CD4-positive, alpha-beta T cell (primary cell): ENCODE measurements at places on chromosomes 16 and 17.

DNA sequence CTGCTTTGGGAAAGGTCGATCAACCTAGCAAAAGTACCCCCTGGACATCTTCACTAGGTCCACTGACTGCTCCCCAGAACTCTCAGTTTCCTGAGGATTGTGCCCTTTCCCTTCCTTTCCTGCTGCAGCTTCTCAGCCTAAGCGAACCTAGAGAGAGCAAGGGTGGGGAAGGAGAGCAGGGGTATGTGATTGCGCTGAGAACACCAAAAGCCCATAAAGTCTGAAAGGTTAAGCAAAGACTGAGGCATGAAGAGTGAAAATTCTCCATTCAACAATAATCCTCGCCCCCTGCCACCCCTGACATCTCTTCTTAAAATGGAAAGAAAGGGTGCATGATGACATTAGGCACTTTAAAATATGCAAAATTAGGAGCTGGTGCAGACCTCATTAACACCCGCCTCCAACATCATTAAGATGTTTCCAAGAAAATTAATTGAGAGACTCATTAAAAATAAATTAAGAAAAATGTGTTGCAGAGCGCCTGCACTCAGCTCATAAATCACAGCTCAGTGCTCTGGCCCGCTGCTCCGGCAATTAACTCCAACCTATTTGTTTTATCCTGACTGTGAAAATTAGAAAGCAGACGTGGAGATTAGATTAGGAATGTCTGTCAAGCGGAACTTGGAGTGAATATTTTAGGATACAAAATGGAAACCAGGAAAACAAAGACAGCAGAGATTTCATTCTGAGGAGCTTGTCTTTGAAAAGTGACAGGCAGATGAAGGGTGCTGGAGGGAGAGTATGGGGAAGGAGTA is 49.1 kb upstream of the PMFBP1 start:
- no peak for DNase-seq

GRCh38 chr17:37413875-37414519 is 7.3 kb downstream of the TADA2A start:
- DNase-seq, result no peak

- DNase-seq, result no peak
These were observed 23.1 kb downstream of the COPRS start for GRCh38 chr17:31835984-31836383.

GRCh38 chr17:19409066-19409465 is 2.0 kb upstream of the RNF112 start:
- DNase-seq, result no peak

- DNase-seq, result no peak
These were observed 4.3 kb upstream of the SYNGR2 start for GRCh38 chr17:78163881-78164747.

DNA sequence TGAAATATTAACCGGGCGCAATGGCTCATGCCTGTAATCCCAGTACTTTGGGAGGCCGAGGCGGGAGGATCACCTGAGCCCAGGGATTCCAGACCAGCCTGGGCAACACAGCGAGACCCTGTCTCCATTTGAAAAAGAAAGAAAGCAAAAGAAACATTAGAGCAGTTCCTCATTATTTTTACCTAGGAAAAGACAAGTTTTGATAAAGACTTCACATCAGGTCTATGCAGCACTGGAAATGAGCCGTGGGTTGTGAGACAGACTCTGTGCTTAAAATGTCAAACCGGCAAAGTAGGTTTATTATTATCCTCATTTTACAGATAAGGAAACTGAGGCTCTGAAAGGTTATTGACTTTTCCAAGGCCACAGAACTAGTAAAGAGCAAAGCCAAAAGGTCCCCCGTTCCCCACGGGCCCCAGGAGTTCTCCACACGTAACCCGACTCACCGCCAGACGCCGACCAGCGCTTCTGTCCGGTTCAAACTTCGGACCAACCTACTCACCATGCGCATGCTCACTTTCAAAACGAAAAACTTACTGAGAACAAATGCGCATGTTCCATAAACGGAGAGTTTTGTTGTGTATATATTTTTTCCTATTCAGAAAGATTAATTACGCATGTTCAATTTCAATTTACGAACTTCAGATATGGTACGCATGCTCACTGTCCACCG is 356 bp downstream of the TUBD1 start:
- no peak for DNase-seq

DNA sequence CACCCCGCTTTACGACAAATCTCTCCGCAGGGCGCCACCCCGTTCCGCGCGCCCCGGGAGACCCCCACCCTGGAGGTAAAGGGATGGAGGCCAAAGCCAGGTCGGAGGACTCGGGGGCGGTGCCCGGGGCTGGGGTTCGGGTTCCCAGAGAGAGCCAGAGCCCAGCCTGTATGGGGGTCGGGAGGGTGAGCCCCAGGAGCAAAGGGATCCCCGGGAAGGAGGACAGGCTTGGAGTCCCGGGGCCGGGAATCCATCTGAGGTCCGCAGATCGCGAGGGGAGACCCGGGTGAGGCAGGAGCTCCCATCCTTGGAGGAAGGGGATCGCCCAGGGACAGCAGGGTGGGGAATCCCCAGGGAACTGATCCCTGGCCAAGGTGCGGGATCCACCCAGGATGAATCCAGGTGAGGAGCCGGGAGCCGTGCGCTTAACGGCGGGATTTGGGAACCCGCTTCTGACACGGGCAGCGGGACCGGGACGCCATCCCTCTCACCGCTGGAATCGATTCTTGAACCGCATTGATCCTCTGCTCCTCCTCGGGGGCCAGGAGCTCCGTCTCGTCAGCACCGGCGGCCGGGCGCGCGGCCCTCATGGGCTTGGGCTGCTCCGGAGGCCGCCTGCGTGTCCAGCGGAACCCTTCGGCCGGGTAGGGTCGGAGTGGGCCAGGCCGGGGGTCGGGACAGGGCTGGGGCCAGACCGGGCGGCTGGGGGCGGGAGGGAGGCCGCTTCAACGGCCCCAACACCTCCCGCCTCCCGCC is at the start of gene MMD:
Gene MMD (minus strand): TSS at position 657 of the 756 bp plus-strand sequence. CDS start 140 bp downstream, at position 517.
- no peak for DNase-seq
